ENCODE measurements at places on chromosomes 5 and 9.

DNA sequence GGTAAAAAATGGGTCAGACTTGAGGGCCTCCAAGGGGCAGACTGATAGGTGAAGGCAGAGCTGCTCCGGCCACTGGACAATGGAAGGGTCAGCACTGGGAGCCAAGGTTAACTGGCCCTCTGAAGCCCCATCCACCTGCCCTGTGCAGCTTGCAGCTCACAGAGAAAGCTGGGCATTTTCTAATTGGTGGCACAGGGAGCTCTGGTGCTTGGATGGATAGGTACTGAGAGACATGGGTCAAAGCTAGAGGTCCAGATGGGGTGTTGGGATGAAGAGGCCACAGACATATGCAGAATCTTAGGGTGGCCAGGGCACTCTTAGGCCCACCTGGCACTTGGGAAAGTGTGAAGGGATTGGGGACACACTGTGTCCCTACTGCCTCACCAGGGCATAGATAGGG lies 29.5 kb upstream of the SARDH start:
- DNase-seq = no peak

DNA sequence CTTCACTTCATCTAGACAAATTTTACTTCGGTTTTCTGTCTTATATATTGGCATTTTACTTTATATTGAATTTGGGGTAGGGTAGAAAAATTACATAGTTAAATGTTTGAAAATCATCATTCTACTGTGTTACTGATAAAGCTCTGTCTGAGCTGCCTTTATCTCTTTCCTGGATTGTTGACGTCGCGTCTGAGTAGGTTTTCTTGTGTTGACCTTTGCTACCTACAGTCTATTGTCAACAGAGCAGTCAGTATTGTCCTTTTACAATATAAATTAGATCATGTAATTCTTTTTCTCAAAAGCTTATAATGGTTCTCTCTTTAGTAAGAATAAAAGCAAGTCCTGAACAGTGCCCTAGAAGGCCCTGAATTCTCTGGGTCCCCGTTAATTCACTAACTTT lies 128.2 kb downstream of the HACD4 start:
- DNase-seq = no peak

- peak; percentile 27 for DNase-seq
These were observed 314.7 kb downstream of the MLLT3 start for GRCh38 chr9:20307621-20308020.

- DNase-seq = no peak
These were observed 55.4 kb upstream of the PPARGC1B start for GRCh38 chr5:149674686-149675085.

GRCh38 chr5:111133436-111133751 lies 41.2 kb downstream of the WDR36 start:
- DNase-seq = no peak

- DNase-seq = no peak
These were observed 296.8 kb upstream of the ANKH start for GRCh38 chr5:15168358-15168757.

GRCh38 chr9:127446713-127447415 lies 4.3 kb downstream of the RPL12 start:
- DNase-seq = no peak

DNA sequence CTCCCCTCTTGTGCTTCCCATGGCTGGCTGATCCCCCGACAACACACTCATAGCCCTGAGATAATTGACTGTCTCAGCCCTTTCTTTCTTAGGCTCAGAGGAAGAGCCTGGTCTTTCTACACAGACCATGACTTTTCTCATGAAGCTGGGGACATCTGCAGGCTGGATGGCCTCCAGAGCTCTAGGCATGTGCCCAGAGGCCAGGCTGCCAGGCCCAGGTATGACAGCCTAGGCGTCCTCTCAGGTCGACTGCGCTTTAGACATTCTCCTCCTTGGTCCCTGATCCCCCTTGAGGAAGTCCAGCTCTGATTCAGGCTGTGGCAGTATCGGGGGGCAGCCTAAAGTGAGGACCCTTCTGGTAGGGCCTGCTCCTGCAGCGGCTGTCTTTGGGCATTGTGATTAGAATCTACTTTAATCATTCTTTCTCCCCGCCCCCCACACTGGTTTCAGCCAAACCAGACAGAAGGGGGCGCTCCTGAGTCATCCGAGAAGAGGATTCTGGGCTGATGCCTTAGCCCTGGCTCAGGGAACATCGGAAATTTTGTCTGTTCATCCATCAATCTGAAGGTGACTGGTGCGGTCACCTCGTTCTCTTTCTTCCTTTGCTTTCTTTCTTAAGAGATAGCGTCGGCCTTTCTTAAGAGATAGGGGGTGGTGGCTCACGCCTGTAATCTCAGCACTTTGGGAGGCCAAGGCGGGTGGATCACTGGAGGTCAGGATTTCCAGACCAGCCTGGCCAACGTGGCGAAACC lies 66.5 kb upstream of the HSPA9 start:
- DNase-seq = peak; percentile 65

GRCh38 chr9:89397471-89397870 lies 79.2 kb downstream of the SECISBP2 start:
- no peak for DNase-seq

DNA sequence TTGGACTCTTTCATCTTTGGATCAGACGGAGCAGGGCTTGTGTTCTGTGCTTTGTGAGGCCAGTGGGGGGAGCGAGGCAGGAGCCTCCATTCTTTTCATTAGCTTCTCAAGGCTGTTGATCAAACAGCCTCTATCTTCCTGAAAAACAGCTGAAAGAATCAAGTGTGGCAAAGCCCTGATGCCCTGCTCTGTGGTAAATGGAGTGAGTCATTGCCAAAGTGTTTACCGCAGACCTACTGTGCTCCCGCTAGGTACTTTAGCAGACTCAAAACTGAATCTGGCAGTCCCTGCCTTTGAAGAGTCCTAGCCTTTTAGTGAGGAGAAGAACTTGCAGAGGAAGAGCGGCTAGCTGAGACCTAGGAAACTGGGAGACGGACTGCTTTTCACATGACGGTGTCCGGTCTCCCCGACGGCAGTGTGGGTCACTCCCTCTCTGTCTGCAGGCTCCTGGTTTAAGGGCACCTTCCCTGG lies 3.3 kb downstream of the ANKRD33B start:
- DNase-seq = no peak

DNA sequence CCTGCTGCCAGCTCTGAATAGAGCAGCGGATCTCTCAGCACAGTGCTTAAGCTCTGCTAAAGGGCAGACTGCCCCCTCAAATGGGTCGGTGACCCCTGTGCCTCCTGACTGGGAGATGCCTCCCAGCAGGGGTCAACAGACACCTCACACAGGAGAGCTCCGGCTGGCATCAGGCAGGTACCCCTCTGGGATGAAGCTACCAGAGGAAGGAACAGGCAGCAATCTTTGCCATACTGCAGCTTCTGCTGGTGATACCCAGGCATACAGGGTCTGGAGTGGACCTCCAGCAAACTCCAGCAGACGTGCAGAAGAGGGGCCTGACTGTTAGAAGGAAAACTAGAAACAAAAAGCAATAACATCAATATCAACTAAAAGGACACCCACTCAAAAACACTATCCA lies 131.6 kb downstream of the TMEM232 start:
- DNase-seq = no peak

DNA sequence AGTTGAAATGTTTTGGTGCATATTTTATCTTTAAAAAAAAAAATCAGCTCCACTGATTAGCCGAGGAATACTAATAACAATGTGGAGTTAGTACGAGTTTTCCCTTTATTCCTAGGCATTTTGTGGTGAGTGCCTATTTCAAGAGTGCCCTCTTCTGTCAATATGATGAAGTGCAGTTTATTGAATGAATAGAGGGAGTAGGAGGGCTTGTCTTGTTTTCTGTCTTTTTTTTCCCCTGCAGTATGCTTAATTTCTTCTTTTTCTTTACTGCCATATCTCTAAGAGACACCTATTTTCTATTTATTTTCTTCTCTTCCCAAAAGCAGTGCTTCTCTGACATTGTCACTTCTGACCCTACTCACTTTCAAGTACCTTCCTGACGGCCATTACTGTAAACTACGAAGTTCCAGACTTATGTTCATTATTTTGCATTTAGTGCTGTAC lies 169.6 kb upstream of the PITX1 start:
- no peak for DNase-seq

- no peak for DNase-seq
These were observed 36.1 kb downstream of the TAF11L14 start for GRCh38 chr5:17670353-17670752.

DNA sequence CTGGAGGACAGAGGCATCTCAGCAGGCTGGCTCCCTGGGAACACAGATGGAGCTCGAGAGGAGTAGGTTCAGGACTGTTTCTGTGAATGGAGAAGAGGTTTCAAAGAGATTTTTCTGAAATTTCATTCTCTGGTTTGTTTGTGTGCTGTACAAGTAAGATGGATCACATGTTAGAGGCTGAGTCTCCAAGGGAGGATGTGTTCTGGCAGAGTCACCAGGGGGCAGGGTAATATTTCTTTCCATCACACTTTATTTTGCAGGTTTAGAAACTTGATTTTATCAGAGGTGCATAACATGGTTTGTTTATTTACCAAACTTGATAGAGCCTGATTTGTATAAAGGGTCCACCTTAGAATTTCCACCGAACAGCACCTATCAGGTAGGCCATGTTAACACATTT lies 69.2 kb upstream of the ARL15 start:
- no peak for DNase-seq

DNA sequence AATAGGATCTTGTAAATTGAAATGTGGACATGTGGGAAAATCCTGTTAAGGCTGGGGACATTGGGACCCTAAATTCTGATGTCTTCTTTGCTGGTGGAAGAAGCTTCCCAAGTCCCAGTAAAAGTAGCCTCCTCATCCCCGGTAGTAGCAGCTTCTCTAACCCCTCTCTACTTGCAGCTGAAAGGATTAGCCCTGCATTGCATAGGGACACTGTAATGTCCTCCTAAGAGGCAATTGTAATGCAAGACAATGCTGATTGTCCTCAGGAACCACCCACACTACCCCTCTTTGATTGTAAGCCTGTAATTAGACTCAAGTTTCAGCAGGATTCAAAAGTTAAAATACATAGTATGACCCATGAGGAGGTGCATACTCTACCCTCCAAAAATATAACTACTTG lies 1938.4 kb upstream of the C9orf72 start:
- no peak for DNase-seq

DNA sequence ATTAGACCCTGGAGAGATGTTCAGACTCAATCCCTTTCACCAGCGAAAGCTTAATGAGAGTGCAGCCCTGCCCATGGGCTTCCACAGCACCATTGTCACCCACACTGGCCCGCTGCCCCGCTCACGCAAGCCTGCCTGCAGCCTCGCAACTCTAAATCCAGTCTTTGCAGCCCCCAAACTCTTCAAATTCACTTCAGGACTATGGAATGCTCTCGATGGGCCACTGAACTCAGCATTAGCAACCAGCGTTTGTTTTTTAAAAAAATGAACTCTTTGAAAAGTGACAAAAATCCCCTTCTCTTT lies 17.1 kb downstream of the DCANP1 start:
- DNase-seq = no peak

GRCh38 chr5:31726952-31727351 lies 88.0 kb downstream of the PDZD2 start:
- DNase-seq = no peak

DNA sequence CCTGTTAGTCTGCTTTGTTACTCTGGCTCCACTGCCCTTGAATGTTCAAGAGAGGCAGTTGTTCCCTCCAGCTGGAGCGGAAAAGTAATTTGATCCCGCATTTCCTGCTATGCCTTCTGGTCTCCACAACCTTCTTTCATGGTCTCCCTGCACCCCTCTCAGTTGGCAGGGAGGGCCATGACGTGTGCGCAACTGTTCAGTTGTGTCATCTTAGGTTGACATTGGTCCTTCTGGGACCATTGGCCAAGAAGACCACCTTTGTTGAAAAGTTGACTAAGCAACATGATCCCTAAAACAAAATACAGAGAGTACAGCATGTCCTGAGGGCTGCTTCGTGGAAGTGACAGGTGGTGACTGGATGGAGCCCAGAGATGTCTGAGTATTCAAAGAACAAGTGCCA lies 192.5 kb upstream of the TUT7 start:
- no peak for DNase-seq

- DNase-seq = no peak
These were observed 16.4 kb downstream of the ITK start for GRCh38 chr5:157197086-157197485.

DNA sequence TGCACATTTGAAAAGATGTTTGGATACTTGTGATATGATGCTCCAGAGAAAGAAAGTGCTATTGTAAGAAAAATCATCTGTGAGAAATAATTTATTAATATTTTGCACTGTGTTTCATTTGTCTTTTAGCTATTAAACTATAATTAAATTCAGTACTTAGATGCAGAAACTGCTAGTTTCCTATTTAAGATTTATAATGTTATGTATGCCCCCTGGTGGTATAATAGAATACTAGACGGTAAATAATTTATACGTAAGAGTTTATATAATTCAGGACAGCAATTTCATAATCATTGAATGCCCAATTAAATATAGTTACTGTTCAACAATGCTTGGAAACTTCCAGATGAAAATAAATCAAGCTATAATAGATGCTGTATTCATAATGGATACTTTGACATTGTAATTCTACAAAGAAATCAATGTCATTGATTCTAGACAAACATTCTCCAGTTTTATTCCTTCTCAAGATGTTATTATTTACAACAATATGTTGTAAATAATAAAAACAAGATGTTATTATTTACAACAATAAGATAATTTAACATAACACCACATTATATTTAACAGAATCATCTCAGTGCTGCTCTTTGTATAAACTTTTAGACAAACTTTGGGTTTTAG lies 101.0 kb downstream of the TMEM232 start:
- peak; percentile 48 for DNase-seq

GRCh38 chr5:54460181-54460919 lies 4.9 kb downstream of the HSPB3 start:
- peak; percentile 76 for DNase-seq

GRCh38 chr9:130138791-130139190 lies 33.4 kb upstream of the NCS1 start:
- peak; percentile 79 for DNase-seq

DNA sequence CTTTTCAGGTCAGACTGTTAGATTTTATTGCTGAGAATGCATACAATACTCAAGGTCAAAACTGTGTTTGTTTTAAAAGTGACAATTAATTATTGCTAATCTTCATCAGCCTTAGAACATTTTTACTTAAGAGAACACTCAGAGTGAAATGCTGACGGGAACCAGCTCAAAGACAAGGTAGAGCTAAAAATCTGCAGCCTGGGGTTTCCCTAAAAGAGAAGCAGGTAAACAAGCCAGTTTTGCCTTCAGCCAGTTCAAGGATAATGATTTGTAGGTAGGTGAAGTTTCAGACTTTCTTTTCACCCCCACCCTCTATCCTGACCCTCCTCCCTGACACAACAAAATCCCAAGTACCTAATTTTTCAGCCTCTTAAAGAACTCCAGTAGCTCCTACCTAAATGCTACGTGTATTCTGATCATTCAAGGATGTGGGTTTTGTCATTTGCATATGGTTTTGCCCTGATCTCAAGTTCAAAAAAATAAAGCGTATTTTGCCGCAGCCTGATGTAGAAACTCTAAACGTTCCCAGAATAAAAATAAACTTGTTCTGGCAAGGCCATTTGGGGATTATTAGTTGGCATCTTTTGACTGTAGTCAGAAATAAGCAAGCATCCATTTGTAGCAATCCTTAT lies 407.2 kb downstream of the EFNA5 start:
- no peak for DNase-seq

GRCh38 chr9:3648722-3649246 lies 123.0 kb upstream of the RFX3 start:
- no peak for DNase-seq

Measured in fibroblast of skin of back (primary cell).